A549 (cell line): ENCODE measurements at places on chromosomes 6 and 20.

- DNase-seq: no peak
Measured at GRCh38 chr6:6923605-6924004, 184.2 kb upstream of the RREB1 start.

DNA sequence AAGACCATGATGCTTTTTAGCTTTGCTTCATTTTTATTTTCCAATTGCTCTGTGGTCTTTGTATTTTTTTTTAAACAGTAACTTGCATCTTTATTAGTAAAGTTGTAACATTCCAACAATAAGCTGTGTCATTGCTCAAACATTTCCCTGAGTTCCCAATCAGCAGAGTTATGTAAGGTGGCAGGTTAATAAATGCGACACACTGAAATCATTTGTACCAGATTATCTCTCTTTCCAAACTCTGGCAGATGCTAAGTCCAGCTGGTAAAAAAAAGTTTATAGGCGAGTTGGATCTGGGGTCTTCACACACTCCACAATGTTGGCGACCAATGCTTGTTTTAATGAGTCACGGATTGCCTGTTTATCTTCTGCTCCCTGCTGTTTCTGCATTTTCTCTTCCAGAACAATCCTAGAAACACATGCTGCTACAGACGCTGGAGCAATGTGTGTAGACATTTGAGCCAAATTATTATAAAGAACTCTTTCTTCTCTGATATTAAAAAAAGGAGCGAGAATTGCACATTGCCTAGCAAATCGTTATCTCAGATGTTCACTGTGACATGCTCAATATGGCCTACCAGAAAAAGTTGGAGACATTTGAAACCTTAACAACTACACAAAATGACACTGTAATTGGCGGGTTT lies 113.6 kb upstream of the IFNGR1 start:
- DNase-seq: no peak

DNA sequence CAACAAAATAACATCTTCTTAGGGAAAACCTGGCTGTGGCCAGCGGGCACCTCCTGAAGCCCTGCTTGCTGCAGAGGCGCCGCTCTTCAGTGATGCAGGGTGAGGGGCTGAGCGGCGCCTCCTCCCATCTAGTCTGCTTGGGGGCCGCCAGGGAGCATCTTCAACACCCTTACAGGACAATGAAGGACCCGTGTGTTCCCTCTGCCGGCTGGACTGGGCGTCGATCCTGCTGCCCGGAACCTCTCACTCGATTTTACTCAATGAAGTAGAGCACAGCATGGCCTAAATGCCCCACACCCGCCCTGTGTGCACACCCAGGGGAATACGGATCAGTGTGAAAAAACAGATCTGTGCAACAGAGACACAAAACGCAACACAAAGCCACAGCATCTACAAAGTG lies 28.5 kb upstream of the MPC1 start:
- DNase-seq: no peak

DNA sequence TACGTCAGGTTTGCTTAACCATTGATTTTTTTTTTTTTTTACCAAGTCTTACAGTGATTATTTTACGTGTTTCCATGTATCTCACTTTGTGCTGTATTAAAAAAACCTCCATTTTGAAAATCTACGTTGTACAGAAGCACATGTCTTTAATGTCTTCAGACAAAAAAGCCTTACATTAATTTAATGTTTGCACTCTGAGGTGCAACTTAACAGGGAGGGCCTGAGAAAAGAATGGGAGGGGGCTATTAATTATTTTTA lies 8.4 kb downstream of the LOC128125822 start:
- no peak for DNase-seq

GRCh38 chr20:58585753-58586540 lies 65.1 kb upstream of the STX16 start:
- no peak for DNase-seq

DNA sequence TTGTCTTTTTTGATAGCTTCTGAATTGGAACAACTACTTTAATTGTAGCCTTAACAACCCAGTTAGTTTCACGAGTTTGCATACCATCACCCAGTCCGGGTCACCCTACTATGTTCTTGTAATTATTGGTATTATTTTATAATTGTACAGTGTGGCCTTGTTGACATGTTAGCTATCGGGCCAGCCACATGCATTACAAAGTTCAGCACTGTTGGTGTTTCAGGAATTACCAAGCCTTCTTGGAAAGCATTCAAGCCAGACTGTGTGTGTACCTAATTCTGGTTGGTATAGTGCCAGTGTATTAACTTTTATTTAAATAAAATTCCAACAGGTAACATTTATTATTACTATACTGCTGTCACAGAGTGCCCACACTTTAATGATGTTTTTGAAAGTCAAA lies 150.9 kb downstream of the JARID2 start:
- no peak for DNase-seq

DNA sequence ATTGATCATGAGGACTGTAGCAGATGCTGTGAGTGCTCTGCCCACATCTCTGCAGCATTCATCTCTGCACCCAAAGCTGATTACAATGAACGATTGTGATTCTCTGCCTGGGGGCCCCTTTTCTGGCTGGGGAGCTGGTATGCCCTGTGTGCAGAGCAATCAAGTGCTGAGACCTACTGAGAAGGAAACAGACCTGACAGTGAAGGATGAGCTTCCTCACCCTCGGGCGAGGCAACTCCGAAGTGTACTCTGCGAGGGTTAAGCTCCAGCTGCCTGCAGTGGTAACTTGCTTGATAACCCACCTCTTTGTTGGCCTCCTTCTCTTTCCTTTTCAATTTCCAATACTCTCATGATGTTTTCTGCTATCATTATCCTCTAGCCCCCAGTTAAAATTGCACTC lies 289.7 kb upstream of the RNF24 start:
- no peak for DNase-seq

DNA sequence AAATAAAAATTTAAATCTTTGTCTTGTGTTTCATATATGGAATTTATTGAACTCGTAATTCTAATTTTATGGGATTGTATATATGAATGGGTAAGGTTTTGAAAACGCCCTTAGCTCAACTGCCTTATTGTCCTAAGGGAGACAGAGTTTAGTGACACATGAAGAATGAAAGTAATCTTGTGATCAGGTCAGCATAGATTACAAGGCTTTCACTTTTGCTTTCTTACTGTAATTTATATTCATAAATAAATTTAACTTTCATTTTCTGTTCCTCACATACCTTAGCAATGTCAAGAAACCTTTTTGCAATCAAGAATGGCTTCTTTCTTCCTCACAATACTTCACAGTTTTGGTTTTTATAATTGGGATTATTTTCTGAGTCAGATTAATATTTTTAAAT lies 14.4 kb downstream of the KPNA5 start:
- no peak for DNase-seq

DNA sequence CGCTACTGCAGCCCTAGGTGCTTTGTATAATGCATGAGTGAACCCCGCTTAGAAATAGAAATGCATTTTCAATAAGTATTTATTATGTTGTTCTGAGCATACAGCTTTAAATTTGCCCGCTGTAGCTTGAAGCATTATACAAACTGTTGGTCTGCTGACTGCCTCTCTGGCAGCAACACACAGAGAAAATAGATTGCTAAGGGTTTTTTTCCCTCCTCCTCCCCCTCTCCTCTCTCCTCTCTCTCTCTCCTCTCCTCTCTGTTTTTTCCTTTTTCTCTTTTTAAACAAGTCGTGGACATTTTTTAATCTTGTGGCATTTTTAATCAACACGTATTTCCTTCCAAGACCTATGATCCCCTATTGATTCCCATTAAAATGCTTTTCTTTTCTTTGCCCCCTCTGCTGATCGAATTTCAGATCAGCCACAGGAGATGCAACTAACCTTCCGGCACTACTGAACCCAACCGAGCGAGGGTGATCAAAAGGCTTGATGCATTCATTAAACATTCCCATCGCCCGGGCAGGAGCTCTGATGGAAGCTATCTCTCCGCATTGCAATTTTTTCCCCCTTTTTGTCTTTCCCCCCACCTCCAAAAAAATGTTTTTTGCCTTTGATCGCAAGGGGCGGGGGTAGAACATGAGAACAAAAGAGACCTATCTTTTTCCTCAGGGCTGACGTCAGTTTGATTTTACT lies 90.7 kb upstream of the ARID1B start:
- peak; percentile 26 for DNase-seq

DNA sequence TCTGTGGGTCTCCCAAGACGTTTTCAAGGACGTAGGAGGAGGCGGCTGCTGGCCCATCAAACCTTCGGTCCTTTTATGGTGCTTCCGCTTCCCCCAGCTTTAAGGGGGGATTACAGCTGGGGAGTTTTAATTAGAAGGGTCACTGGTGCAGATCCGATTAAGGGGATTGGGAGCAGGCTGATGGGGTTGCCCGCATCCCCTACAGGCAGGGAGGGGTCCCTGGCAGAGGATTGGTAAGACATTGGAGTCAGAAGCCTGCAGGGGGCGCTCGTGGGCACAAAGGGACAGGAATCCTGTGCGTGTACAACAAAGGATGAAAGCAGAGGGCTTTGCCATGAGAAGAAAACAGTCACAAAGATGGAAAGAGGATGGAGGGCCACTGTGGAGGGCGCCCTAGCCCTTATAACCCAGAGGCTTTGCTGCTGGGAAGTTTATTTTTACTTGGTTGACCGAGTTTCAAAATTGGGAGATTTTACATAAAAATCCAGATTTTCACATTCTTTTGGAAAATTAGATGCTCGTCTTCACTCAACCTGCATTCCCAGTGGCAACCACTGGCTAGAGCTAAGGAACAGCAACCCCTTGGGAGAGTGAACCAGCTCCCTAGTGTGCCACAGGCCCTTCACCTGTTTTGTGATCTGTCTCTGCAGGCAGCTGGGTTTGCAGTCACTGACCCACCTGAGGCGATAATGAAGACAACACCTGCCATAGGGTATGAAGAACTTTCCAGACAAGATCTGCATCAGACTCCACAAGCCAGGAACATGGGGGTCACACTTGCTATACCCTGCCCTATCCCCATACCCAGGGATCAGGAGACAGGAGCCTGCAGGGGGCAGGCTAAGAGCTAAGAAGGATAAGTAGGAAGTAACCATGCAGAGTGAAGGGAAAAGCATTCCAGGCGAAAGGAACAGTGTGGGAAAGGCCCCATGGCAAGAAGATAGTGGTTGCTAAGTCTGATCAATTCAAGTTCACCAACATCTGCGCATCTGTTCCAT lies 97.7 kb downstream of the KCNB1 start:
- peak; percentile 74 for DNase-seq

GRCh38 chr6:6752129-6752528 lies 163.6 kb downstream of the LY86 start:
- DNase-seq: no peak

GRCh38 chr6:143999406-143999805 lies 8.7 kb downstream of the PLAGL1 start:
- DNase-seq: no peak

- DNase-seq: peak; percentile 16
Measured at GRCh38 chr6:108838101-108838717, 10.0 kb upstream of the ARMC2 start.

GRCh38 chr20:53434662-53435061 lies 159.0 kb downstream of the ZNF217 start:
- DNase-seq: no peak
